CD4-positive, alpha-beta T cell treated with Interleukin-1 beta for 1 hour (primary cell): ENCODE measurements at places on chromosomes 5 and 9.

- DNase-seq = no peak
Measured at GRCh38 chr5:130462516-130462915, 558.3 kb downstream of the CHSY3 start.

- no peak for DNase-seq
Measured at GRCh38 chr5:1522601-1523479, 920 bp downstream of the LPCAT1 start.

DNA sequence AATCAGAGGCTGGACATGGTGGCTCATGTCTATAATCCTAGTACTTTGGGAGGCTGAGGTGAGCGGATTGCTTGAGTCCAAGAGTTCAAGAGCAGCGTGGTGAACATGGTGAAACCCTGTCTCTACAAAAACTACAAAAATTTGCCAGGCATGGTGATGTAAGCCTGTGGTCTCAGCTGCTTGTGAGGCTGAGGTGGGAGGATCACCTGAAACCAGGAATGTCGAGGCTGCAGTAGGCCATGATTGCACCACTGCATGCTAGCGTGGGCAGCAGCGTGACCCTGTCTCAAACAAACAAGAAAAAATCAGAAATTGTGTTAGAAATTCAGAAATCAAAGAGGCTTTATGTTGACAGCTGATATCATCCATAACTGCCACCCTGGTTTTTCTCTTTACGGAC lies 21.4 kb downstream of the JMY start:
- no peak for DNase-seq

- DNase-seq = peak; percentile 30
Measured at GRCh38 chr9:95574176-95574575, 57.4 kb upstream of the PTCH1 start.

GRCh38 chr5:2375291-2375690 lies 376.2 kb downstream of the IRX2 start:
- DNase-seq = no peak

DNA sequence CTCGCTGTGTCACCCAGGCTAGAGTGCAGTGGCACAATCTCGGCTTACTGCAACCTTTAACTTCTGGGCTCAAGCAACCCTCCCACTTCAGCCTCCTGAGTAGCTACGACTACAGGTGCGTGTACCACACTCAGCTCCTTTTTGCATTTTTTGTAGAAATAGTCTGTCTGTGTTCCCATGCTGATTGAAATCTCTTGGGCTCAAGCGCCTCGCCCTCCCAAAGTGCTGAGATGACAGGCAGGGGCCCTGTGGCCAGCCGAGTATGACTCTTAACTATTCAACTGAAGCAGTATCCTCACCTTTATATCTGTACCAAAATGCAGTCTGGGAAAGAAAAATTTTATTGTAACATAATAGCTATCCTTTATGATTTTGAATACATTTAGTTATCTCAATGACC lies 12.2 kb upstream of the NIM1K start:
- no peak for DNase-seq

DNA sequence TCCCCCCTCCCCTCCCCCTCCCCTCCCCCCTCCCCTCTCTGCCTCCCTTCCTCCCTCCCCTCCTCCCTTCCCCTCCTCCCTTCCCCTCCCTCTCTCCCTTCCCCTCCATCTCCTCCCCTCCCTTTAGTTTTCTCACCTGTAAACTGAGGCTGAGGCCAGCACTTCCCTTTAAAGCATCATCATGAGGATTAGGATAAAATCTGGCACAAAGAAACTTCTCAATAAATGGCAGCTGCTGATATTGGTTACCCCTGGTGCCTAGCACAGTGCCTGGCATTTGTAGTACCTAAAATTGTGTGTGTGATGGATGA lies 41.9 kb downstream of the RAI14 start:
- no peak for DNase-seq
